ENCODE measurements at places on chromosomes 4 and X.

DNA sequence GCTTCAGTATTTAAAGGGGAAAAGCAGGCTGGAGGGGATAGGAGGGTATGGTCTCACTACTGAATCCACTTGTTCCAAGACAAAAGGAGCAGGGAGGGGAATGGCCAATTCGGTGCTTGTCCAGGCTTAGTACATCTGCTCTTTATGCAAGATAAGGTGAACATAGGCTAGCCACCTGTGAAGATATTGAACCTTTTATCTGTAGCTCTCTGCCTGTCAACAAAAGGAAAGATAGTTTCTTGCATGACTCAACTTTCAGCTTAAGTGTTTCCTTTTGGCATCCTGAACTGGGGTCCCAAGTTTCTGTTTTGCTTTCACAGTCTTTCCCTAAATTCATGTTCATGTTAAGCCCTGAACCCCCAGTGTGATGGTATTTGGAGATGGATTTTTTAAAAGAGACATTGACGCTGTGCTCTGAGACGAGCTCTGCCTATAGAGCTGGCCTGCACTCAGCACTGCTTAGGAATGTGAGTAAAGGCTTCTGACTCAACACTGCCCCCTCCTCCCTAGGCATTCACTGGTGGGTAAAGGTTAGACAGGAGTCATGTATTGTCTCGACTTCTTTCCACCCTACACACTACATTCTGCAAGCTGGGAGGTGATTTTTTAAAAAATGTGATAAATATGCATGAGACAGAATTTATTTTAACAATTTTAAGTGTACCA, 28.2 kb downstream of the FAM149A start:
- DNase-seq: no peak

- DNase-seq: no peak
Measured at GRCh38 chr4:92641409-92641808, 337.6 kb downstream of the GRID2 start.

- DNase-seq: peak; percentile 10
Measured at GRCh38 chr4:132642016-132642817, 506.9 kb upstream of the PCDH10 start.

DNA sequence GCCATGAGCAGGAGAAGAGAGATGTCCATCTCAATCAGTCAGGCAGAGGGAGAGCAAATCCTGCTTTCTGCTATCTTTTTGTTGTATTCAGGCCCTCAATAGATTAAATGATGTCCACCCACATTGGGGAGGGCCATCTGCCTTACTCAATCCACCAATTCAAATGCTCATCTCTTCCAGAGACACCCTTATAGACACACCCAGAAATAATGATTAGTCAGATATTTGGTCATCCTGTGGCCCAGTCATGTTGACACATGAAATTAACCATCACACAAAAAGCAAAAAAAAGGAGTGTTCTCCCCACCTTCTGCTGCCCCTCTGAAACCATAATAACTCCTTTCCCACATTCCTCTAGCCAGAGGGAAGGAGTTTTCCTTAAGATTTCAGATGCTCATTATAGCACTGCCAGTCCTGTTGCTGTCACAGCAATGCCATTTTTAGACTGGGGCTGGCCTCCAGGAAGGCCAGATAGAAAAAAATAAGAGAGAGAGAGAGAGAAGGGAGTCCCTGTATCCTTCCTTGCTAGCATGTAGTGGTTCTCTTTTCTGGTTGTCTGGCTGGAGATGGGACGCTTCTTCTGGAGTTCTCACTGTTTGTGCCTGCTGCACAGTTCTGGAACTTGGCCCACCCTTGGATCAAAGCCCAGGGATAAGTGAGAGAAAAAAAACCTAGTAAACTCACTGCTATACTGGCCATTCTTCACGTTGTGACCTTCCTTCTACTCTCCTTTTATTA, 177.7 kb downstream of the RBM46 start:
- no peak for DNase-seq

- DNase-seq: no peak
Measured at GRCh38 chrX:31236231-31236630, 164.4 kb upstream of the FTHL17 start.

DNA sequence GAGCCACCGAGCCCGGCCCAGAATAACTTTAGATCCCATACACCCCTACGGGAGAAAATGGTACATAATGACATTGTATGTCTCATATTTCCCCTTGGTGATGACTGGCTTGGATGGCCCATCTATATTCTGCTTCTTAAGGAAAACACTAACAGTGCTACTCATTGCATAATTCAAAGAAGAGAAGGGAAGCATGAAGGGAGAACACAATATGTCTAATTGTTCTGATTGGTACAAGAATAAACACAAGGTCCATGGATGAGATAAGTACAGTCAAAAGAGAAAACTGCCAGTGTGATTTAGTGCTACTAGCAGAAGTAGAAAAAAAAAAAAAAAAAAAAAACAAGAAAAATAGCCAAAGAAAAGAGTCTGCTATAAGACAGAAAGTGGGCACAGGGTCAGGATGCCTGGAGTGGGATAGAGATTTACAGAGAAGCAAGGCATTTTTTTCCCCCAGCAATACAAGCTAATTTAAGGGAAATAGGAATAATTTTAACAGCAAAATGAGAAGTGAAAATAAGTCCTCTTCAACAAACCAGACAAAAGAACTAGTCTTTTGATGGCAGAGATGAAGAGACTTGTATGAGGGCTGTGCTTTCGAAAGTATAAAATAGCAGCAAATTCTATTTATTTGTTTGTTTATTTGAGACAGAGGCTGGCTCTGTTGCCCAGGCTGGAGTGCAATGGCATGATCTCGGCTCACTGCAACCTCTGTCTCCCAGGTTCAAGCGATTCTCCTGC, 96.5 kb upstream of the MAP3K15 start:
- DNase-seq: no peak

GRCh38 chr4:38832624-38833528, 23.7 kb downstream of the TLR6 start:
- DNase-seq: no peak

GRCh38 chrX:97587171-97587570, 703.5 kb downstream of the RPA4 start:
- DNase-seq: no peak

DNA sequence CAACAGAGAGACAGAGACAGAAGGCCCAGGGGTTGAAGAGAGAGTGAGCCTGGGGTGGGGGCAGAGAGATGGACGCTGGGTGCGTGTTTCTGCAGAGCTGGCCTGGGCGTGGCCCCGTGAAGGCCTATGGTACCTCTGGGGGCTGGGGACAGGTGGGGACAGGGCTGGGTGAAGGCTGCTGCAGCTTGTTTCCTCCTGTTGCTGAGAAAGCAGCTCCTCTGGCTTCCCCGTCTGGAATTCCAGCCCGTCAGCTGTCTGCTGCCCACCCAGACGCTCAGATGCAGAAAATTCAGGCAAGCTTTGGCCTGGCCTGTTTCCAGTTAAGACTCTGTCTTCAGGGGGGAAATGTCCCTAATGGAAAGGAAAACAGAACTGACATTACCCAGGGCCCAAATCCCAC, 76.8 kb upstream of the PSAPL1 start:
- no peak for DNase-seq

GRCh38 chr4:175944126-175944910, 121.3 kb upstream of the WDR17 start:
- DNase-seq: no peak

- peak; percentile 22 for DNase-seq
Measured at GRCh38 chrX:46686003-46686645, 72.8 kb downstream of the SLC9A7 start.

DNA sequence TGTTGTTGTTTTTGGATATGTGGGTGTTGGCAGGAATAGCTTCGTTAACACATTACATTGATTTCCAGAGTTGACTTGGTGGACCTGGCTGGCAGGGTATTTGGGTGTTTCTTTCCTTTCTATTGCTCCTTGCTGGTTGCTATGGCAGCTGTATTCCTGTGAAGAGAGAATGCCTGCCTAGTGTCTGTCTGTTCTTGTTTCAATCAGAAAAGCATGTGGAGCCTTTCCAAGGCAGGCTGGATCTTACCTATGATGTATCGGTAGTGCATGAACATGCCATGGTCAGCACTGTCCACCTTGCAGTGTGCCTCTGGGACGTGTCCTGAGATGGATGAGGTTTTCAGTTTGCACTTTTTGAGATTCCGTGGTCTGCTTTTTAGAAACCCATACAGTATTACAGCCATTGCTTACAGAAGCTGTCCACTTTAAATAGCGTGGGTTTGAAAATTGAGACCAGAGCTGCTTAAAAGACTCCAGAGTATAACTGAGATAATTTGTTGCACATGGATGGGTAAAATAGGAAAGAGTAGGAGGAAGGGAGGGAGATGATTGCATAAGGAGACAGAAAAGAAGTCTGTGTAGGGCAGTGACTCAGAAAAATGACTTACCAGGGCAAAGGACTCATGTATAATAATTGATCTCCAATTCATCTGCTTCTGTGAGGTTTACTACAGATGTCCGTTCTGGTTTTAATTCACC, 20.0 kb upstream of the AADAT start:
- DNase-seq: no peak

GRCh38 chrX:63993936-63994335, 208.9 kb upstream of the ARHGEF9 start:
- no peak for DNase-seq

- DNase-seq: no peak
Measured at GRCh38 chr4:28014469-28014868, 1153.8 kb downstream of the STIM2 start.

GRCh38 chr4:77564231-77564630, 41.4 kb upstream of the CXCL13 start:
- no peak for DNase-seq

- no peak for DNase-seq
Measured at GRCh38 chr4:92433272-92433758, 129.5 kb downstream of the GRID2 start.

DNA sequence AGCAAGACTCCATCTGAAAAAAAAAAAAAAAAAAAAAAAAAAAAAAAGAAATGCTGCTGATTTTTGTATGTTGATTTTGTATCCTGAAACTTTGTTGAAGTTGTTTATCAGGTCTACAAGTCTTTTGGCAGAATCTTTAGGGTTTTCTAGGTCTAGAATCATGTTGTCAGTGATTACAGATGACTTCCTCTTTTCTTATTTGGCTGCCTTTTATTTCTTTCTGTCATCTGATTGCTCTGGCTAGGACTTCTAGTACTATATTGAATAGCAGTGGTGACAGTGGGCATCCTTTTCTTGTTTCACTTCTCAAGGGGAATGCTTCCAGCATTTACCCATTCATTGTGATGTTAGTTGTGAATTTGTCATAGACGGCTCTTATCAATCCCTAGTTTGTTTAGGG, 334.4 kb downstream of the SPRY1 start:
- no peak for DNase-seq

- DNase-seq: no peak
Measured at GRCh38 chr4:24913119-24913485, 260 bp upstream of the CCDC149 start.

- no peak for DNase-seq
Measured at GRCh38 chr4:124783847-124784246, 71.3 kb upstream of the ANKRD50 start.

GRCh38 chrX:138018145-138018799, 452.3 kb downstream of the ZIC3 start:
- no peak for DNase-seq

DNA sequence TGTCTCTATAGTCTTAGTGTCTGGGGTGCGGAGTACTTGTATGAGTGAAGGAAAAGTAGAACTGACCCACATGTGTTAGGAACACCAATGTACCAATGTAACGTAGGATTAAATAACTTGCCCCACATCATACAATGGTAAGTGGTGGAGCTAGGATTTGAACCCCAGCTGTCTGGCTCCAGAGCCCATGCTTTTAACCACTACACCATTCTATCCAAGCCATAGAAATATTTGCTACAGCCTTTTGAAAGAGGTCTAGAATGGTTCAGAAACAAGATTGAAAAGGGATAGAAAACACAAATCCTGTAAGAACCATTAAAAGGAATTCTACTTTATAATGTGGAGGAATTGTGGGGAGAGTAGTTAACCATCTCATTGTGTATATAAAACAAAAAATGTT, 169.9 kb upstream of the ATP6AP2 start:
- no peak for DNase-seq

DNA sequence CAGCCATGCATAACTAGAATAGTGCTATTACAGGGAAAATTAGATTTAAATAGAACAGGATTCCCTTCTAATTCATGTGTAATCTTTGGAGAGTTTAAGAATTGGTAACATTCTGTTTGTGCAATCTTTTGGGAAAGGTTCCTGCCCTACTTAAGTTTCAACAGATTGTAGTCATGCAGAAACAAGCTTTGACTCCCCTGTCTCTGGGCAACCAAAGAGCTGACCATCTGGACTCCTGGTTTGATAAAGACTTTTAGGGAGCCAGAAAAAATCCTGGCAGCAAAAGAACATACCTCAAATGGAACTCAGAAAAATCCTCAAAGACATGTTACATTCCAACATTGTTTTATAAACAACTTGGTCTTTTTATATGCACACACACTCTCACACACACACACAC, 191.1 kb upstream of the NEIL3 start:
- DNase-seq: no peak

DNA sequence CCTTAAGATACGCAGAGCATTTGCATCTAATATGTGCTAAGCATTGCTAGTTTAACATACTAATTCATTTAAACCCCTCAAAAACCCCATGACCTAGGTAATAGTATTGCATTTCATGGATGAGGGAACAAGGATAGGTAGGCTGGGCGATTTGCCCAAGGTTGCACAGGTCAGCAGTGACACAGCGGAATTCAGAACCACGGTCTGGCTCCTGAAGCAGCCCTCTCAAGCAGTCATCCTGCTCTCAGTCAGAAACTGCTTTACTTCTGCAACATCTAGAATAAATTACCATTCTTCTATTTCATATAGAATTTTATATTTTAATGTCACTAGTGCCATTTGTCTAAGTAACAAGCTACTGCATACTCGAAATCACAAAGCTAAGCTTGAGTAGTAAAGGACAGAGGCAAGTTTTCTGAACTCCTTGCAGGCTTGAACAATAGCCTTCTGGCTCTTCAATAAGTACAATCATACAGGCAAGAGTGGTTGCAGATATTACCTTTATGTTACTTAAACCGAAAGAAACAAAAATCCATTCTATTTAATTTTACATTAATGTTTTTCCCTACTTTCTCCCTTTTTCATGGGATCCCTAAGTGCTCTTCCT, 555 bp upstream of the SPP1 start:
- DNase-seq: no peak

GRCh38 chr4:35757836-35758235, 486.5 kb downstream of the ARAP2 start:
- DNase-seq: no peak

- DNase-seq: peak; percentile 10
Measured at GRCh38 chr4:184383497-184384055, 90.8 kb downstream of the IRF2 start.

DNA sequence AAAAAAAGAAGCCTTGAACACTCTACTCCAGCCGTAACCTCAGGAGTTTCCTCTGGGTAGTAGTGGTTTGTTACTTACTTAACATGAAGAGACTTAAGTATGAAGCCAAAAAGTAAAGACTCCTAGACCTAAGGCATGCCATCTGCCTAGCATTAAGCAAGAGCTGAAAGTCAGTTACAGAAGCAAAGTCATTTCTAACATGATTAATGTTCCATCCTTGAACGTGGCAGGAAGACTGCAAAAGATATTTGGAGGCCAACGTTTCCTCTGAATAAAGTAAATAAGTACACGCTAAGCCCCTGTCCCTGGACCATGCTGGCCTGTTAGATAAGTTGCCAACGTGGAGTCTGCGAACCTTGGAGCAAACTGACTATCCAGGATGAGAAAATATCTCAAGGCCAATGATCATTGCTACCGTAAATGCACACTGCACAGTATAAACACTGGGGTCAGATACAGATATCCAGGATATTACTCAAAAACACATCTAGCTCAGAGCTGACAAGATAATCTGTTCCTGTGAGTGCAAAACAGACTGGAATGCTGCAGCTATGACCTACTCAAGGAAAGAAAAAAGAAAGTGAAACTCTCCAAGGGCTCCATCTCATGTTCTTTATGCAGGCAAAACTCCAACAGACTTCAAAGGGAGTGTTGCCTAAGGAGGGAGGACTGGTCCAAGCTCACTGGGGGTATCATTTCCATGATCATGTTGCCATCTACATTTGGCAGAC, 255.8 kb downstream of the COL25A1 start:
- no peak for DNase-seq
